Activated gamma-delta T cell treated with anti-CD3 and anti-CD28 coated beads, Interleukin-2, amount 50 U/mL, for 16 hours (primary cell): ENCODE measurements at places on chromosomes 11 and 22.

- DNase-seq = no peak
Measured at GRCh38 chr11:86814775-86815174, 14.4 kb downstream of the PRSS23 start.

- no peak for DNase-seq
Measured at GRCh38 chr11:123546515-123546914, 107.9 kb downstream of the SCN3B start.

DNA sequence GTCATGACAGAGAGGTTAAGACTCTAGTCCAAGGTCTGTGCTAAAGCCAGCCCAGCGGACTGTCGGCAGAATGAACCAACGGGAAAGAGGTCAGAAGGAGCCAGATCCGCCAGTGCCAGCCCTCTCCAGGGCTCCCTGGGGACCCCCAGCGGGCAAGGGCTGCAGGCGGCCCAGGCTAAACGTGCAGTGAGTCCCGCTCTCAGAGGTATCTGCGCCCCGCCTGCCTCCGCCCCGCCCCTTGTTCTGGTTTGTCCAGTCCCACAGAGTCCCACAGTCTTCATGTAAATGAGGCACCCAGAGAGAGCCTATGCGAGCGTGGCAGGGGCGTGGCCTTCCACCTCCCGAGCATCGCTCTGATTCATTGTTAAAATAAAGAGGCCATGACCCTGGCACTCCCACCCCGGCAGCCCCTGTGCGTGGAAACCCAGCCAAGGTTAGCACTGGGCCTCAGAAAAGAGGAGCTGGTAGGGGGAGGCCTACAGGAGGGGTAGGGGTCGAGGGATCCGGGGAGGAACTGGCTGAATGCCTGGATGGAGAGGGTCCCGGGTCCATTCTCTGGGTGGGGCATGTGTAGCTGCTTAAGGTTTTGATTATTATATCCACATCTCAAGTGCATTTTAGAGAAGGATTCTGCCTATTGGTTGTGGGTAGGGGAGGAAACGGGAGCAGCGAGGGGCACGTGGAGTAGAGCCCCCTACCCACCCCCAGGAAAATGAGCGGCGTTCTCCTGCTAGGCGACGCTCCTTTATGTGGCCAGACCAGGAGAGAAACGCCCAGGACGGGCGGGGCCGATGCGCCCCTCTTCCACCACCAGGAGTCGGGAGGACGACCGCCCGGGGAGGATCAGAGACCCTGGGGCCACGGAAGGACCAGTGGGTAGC lies at the start of gene TRIOBP:
TRIOBP (plus strand) TSS at position 392 of the 881 bp plus-strand sequence. CDS start 4,318 bp downstream, outside the sequence.
- DNase-seq = peak; percentile 78

GRCh38 chr22:27810609-27811151 lies 9.1 kb upstream of the MN1 start:
- DNase-seq = no peak
